Thoracic aorta (tissue), 2 donors: ENCODE measurements at places on chromosomes 13 and 19. TPM values are rescaled to one million over a fixed set of nuclear protein-coding genes. Genes with fewer than 3 reads are reported as not detected.

Gene GPR183
- total RNA-seq = 24.5 TPM

GRCh38 chr19:31253526-31254179 is 95.6 kb downstream of the TSHZ3 start:
- H3K27me3 ChIP-seq = no peaks in the 10 kb centered on the region
- no peaks in the 10 kb centered on the region for H3K36me3 ChIP-seq
- no peak overlapping the region for H3K4me3 ChIP-seq
- no peak for DNase-seq

DNA sequence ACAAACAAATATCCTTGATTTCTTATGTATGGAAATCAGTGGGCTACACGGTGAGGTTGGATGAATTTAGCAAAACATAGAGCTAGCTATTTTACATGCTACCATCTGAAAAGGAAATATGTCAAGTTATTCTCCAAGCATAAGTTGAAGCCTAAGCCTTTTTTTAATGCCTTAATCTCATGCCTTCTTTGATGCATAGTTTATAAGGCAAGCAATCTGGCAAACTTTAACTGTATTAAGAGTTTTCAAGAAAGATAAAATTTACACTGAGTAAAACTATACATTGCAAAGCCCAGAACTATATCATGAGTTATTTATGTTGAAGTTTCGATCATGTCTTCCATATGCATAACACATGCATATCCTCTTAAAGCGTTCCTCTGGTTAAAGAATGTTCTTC is 85.0 kb upstream of the ATXN8OS start:
- H3K4me1 ChIP-seq = no peaks in the 10 kb centered on the region
- DNase-seq = no peak
- no peaks in the 10 kb centered on the region for H3K27me3 ChIP-seq
- H3K36me3 ChIP-seq = no peaks in the 10 kb centered on the region
- no peak overlapping the region for H3K27ac ChIP-seq

Gene ONECUT3
- total RNA-seq = 0.42 TPM
